Activated naive CD4-positive, alpha-beta T cell (primary cell): ENCODE measurements at places on chromosomes 7 and 10.

GRCh38 chr10:5742116-5742515 is 57.5 kb downstream of the TASOR2 start:
- DNase-seq, result no peak

DNA sequence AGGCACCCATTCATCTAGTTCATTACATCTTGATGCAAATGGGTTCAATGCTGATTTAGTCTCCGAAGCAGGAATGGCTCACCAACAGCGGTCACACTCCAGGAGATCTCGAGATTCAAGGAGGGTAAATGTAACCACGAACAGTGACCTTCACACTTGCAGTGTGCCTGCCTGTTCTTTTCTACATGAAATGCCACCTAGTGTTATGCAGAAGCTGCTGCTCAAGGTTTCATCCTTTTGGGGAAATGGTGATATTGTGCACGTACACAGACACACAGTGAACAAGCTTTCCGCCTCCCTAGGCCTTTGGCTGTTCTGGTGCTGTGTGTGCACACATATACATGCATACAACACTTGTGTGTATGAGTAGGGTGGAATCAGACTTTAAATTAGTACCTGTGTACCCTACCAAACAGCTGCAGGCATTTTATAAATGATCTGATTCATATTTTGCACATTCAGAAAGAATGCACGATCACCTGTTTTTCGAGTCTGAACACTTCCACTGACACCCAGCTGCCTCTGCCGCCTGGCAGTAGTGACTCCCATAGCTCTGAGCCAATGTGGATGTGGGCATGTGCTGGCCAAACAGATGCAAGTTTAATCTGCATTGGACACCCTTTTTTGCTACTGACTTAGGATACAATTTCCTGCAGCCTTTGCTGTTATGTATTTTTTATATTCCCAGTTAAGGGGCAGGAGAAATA is 100.5 kb downstream of the TACC2 start:
- no peak for DNase-seq

GRCh38 chr7:140230516-140230860 is 53.7 kb upstream of the KDM7A start:
- peak; percentile 82 for DNase-seq

DNA sequence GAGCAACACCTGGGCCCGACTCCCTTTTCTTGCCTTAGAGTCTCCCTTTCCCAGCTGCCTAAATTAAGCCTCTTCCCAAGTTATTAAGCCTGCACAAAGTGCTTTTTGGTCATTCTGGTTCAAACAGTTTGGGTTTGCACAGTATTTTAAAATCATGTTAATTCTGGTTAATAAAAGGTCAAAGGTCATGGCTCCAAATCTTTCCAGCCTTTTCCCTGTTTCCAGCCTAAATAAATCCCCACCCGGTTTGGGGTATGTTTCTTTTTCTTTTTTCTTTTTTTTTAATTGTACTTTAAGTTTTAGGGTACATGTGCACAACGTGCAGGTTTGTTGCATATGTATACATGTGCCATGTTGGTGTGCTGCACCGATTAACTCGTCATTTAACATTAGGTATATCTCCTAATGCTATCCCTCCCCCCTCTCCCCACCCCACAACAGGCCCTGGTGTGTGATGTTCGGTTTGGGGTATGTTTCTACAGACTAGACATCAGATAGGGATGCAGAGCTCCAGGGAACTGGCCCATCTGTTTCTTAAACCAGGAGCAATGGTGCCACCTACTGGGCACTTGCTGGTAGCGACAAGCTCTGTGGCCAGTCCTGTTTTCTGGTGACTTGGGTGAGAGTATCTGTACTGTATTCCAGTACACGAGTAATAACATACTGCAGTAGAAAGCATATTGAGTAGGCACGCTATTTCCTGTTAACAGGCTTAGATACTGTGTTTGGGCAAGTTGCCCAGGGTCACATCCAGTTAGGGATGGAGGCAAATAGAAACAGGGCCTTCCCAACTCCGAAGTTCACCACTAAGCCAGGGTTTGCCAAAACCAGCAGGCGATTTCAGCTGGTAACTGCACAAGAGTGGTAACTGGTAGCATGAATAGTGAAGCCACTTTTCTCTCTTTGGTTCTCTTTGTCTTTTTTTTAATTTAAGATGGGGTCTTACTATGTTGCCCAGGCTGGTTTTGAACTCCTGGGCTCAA is 60.6 kb upstream of the TRIM8 start:
- peak; percentile 49 for DNase-seq

- no peak for DNase-seq
Observed at GRCh38 chr7:124284937-124285336, 252.1 kb upstream of the TMEM229A start.

DNA sequence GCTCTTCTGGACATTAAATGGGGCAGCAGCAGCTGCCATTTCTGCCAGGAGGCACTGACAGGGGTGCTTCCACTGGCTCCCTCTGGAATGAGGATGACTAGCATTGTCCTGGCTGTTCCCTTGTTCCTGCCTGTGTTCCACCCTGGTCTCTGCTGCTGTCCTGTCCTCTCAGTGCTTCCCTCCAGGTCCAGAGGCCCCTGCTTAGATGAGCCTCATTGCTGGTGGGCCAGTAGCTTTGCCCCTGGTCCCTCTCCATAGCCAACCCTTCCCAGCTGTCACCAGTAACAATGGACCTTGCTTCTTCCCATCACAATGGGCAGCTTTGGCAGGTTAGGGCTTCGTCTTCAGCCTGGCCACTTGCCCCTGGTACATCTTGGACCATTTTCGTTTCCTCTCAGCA is 561.1 kb downstream of the TCERG1L start:
- no peak for DNase-seq

DNA sequence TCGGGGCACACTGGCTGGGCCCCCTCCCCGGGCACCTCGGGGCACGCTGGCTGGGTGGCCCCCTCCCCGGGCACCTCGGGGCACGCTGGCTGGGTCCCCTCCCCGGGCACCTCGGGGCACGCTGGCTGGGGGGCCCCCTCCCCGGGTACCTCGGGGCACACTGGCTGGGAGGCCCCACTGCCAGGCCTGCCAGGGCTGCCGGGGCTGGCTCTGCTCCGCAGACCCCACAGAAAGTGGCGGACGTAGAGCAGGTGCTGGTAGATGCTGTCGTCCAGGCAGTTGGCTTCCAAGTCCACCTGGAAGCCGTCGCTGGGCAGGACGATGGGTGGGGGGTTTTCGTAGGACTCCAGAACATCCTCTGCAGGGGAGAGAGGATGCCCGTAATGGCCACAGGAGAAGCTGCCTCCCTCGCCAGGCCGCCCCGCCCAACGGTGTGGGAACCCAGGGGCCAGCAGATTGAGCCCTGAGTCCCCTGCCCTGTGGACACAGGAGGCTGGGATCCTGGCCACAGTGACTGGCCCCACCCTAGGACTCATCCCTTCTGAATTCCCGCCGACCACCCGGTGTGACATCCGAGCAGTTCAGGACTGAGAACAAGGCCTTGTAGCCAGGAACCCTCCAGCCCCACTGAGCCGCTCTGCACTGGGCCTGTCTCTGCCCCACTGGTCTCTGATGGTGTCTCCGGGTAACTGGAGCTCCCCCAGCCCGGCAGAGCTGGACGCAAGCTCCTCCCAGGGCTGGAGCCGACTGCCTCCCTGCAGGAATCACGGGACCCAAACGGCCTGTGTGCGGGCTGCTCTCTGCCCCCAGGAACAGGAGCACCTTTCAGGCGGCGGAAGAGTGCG is 28.2 kb downstream of the AP5Z1 start:
- no peak for DNase-seq

DNA sequence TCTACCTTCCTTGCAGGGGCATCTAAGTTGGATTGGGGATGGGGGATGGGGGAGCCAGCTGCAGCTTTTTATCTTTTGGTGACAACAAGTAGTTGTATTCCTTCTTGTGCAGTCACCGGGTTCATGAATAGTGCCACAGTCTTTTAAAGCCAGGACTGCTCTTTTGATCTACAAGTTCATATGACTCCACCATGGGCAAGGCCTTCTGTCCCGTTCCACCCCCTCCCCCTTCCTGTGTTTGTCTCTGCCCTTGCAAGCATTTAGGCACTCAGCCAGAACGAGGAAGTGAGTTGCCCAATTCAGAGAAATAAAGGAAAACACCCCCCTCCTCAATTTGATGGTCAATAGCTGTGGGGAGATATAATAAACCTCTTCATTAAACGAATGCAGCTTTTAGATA is 44.8 kb upstream of the EGR2 start:
- DNase-seq, result no peak

DNA sequence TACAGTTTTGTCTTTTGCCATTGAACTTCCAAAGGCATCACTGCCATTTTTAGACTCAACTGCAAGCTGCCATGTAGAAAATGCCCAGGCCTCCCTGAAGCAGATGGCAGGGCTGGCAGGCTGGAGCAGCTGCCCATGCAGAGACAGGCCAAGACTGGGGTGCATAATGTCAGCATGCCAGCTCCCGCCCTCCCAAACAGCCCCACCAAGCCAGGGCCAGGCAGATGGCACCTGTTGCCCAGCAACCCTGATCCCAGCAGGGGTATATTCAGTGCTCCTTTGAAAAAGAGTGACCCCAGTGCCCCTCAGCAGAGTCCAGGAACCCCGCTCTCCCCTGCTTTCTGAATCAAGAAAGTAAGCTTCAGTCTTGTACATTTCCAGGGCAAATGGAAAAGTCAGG is 32.6 kb downstream of the VSTM4 start:
- no peak for DNase-seq

- DNase-seq, result no peak
Observed at GRCh38 chr7:145030754-145031153, 194.9 kb upstream of the TPK1 start.

- DNase-seq, result no peak
Observed at GRCh38 chr7:151073990-151074389, 6.6 kb downstream of the FASTK start.

- no peak for DNase-seq
Observed at GRCh38 chr10:48543182-48543844, 61.6 kb downstream of the ARHGAP22 start.

DNA sequence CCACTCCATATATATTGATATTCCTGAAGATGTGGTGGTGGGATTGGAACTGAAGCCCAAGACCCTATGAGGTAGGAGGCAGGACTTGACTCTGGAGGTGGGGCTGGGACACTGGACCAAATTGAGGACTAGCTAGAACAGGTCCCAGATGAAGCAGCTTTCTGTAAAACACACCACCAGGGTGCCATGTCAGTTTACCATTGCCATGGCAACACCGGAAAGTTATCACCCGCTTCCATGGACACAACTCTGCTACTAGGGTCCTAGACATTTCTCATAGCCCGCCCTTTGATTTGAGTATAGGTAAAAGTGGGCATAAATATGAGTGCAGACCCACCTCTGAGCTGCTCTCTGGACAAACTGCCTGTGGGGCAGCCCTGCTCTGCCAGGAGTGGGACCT is 490.5 kb upstream of the PFKP start:
- no peak for DNase-seq

DNA sequence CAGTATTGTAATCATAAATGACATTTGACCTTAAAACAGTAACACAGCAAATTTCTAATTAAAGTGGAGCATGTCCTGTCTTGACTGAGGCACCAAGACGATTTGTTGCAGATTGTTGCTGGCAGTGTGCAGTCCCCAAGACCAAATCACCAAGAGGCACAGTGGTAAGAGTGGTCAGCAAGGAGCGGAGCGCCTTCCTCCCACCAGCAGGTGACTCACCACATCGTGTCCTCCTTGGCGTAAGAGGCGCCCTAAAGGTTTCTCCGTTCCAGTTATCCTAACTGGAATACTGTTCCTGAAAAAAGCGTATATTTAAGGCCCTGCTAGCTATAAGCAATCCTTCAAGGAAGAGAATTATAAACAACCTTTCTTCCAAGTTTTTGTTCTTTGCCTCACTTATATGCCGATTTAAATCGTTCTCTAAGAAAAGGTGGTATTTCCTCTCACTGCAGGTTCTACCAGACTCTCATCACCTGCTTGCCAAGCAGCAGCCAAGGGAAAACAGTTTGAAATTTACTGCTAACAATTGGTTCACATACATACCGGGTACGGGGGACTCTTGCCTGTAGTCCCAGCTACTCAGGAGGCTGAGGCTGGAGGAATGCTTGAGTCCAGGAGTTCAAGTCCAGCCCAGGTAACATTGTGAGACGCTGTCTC is 10.7 kb upstream of the REPIN1 start:
- no peak for DNase-seq

DNA sequence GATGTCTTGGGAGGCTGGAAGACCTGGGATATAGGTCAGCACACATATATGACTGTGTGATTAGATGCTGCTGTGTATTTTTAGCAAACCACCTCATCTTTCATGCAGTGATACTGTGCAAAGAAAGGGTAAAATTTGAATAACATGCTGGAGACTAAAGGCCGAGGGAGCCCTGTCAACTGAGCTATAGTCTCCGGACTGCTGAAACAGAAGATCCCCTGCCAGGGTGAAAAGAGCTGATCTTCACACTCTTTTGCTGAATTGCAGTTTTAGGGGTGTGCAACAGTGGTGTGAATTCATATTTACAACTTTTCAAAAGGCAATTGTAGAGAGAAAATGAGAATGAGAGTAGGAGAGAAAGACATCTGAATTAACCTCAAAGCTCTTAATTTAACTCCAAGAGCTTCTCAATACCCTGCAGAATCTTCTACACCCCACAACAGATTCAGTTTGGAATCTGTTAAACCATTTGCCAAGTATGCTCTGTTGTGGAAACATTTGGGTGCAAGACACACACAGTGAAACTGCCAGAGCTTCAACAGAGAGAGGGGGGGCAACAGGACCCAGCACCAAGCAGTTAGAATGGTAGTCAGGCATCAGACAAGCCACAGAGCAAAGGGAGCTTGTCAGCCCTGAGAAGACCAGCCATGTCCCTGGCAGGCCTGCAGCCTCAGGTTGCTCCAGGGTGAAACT is 190.1 kb upstream of the STK17A start:
- no peak for DNase-seq

- DNase-seq, result no peak
Observed at GRCh38 chr7:2622869-2623697, 8.7 kb upstream of the TTYH3 start.

DNA sequence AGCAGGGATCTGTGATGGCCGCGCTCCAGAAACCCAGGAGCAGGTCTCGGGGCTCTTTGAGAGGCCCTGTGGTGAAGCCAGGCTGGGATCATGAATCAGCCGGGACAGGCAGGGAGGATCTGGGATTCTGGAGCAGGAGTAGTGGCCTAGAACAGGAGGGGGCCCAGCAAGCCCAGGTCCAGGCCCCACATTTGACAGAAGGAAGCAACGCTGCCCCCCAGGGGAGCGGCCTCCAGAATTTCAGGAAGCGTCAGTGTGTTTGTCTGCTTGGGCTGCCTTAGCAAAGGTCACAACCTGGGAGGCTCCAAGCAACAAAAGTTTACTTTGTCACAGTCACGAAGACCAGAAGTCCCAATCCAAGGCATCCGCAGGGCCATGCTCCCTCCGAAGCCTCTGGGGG is 36.8 kb downstream of the CLRN3 start:
- DNase-seq, result no peak

- DNase-seq, result no peak
Observed at GRCh38 chr7:54687462-54688212, 71.4 kb downstream of the SEC61G start.

GRCh38 chr7:54394834-54395233 is 147.3 kb upstream of the VSTM2A start:
- no peak for DNase-seq

DNA sequence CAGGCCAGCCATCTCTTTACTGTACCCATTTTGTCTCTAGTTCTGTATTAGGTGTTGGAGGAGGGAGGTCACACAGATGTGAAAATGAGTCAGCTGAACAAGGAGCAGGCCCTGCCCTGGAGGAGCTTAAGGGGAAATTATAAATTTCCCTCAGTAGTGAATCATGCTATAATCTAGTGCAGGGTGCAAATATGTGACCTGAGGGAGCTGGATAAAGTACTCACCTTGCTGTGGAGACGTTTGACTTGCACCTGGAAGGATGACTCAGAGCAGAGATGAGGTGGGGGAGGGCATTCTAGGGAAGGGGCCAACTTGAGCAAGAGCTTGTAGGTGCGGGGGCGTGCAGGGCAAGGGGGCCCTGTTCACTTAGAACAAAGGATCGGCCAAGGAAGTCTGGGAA is 610.6 kb downstream of the SDK1 start:
- no peak for DNase-seq
